ENCODE measurements at places on chromosomes 12 and 14.

GRCh38 chr12:116336542-116337065 is 59.1 kb upstream of the MED13L start:
- no peak for DNase-seq

- DNase-seq = no peak
These were observed 347.2 kb upstream of the DCN start for GRCh38 chr12:91529829-91530228.

- DNase-seq = no peak
These were observed 4.9 kb downstream of the SVOP start for GRCh38 chr12:109016016-109016415.

- no peak for DNase-seq
These were observed 37.5 kb upstream of the SLC2A3 start for GRCh38 chr12:7973457-7973825.

GRCh38 chr12:18703321-18703720 is 34.5 kb downstream of the PLCZ1 start:
- no peak for DNase-seq

DNA sequence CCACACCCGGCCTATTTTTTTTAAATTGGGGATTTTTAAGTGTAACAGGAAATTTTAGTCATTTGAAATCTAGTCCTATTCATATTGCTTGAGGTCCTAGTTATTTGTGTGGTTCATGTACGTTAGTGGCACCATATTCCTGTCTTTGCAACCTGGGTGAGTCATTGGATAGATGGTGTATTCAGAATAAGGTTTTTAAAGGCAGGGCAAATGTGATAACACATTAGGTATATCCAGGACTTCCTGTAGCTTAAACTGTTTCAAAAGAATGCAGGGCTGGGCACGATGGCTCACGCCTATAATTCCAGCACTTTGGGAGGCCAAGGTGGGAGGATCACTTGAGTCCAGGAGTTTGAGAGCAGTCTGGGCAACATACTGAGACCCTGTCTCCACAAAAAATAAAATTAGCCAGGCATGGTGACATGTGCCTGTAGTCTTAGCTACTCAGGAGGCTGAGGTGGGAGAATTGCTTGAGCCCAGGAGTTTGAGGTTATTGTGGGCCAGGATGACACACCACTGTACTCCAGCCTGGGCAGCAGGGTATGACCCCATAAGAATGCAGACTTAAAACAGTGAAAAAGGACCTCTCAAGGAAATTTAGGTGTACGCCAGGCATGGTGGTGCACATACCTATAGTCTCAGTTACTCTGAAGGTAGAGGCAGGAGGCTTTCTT is 8.1 kb downstream of the ATP6V0A2 start:
- no peak for DNase-seq

DNA sequence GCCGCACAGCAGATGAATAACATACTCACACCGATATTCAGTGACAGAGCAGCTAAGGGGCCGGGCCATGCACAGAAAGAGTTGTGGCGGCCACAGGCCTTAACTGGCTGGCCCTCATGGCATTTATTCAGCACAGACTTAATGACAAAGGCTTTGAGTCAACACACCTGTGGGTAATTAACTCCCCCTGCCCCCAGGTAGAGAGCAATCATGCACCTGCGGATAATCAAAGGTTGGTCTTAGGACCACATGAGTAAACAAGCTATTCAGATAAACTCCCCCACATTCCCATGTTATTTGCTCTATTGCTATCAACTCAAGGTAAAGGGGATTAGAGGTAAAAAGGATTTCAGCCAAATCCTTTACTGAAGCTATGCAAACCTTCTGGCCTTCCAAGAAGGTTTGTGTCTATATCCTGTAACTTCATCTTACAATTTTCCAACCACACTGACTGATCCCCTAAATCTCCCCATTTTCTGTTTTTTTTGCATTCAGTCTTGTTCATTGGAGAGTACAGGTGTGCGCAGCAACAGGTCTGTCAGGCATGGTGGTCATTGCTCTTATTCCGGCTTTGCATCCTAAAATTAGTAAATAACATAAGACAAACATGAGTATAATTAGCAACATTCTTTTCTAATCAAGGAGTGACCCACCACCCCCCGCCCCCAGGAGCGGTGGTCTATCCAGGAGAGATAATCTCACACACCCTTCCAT is 16.9 kb upstream of the BLTP3B start:
- no peak for DNase-seq

DNA sequence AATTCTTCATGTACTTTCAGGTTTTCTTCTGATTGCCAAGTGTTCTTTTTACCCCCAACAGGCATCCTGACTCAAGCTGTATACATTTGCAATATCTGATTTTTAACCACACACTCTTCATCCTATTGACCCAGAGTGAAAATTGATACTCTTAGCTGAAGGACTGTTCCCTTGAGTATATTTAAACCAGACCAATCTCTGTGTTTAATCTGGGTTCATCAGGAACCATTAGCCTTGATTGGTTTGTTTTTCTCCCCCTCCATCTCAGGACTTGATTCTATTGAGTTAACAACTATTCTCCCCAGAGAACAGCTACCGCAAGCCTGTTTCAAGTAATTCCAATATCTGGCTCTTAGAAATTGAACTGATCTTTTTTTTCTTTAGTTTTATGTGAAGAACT is 222.3 kb upstream of the NOVA1 start:
- no peak for DNase-seq

DNA sequence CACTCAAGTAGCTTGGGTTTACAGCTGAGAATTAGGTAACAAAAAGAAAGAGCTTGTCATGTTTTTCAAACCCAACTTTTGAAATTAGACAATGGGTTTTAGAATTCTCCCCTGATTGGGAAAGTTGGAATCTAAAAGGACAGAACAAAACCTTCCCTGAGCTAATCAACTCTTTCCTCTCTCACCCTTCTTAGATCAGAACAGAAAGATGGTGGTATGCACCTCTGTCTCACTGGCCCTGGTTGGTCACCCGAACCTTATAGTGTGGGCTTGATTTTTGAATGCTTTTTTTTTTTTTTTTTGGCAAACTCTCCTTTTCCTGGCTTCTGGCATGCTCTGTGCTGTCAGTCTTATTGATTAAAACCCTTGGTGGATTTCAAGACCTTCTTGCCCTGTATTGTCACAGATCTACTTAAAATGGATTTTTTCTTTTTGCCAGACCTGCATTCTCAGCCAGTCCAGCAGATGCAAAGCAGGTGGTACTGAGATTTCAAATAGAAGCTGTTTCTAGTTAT is 251.1 kb upstream of the RMST start:
- DNase-seq = no peak

DNA sequence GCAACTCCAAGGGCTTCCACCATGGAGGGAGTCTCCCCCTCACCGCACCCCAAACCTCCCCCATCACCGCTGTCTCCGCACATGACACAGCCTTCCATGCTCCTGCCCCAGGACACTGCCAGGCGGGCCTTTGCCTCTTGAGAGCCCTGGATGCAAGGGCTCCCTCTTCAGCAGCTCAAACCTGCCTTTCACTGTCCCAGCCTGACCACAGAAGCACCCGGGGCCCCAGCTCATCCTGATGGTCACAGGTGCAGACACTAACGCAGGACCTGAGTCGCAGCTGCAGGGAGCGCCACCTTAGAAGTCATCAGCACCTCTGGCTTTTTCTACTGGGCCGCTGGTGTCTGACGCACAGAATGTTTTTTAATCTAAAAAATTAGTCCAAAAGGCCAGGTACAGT is 54.0 kb downstream of the SYNE3 start:
- DNase-seq = no peak

- DNase-seq = peak; percentile 43
These were observed at the start of gene HOXC5 for GRCh38 chr12:54032627-54033100. HOXC5 (plus strand) TSS chr12:54033050; CDS start chr12:54033123, 73 bp downstream.

DNA sequence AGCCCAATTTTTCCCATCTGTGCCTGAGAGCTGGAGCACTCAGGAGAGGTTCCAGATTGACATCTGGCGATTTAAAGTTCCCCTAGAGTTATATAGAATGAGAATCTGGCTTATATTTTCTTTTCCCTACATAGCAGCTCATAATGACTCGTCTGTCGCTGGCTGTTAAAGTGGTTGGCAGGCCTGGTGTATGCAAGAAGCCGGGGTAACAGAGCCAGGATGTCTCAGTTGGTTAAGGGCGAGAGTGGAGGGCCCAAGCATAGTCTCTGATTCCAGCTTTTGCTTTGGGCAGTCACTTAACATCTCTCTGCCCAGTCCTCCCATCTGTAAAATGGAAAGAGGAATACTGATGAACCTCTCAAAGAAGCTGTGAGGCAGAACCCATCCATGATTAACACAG is 751.6 kb downstream of the NOVA1 start:
- no peak for DNase-seq

DNA sequence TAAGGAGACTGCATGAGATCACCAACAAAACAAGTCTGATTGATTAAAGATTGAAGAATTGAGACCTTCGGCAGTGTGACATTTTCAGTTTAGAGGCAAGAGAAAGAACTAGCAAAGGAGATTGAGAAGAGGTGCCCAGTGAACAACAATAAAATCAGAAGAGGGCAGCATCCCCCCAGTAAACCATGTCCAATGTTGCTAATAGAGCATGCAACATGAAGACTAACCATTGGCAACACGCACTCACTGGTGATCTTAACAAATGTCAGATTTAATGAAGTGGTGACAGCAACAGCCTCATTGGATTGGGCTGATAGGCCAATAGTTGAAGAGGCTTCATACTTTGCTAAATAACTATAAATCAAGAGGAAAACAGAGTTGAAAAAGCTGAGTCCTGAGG is 20.7 kb upstream of the TAS2R14 start:
- DNase-seq = no peak

GRCh38 chr12:83040339-83040738 is 353.6 kb downstream of the TMTC2 start:
- no peak for DNase-seq

DNA sequence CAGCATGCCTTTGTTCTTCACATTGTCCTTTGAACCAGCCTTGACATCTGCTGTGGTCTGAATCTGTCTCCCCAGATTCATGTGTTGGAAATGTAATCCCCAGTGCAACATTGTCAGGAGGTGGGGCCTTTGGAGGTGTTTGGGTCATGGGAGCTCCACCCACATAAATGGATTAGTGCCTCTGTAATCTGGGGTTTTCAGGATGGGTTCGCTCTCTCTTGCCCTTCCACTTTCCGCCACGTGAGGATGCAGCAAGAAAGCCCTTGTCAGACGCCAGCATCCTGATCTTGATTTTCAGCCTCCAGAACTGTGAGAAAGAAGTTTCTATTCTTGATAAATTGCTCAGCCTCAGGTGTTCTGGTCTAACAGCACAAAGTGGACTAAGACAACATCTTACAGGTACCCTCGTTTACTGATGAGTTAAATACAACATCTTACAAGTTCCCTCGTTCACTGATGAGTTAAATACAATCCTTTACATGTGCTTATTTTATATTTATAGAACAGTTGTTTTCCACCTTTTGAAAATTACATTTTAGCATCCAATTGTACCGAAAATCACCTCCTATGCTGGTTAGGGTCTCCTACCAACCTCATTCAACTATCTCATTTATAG is 54.4 kb upstream of the RIMBP2 start:
- DNase-seq = no peak

DNA sequence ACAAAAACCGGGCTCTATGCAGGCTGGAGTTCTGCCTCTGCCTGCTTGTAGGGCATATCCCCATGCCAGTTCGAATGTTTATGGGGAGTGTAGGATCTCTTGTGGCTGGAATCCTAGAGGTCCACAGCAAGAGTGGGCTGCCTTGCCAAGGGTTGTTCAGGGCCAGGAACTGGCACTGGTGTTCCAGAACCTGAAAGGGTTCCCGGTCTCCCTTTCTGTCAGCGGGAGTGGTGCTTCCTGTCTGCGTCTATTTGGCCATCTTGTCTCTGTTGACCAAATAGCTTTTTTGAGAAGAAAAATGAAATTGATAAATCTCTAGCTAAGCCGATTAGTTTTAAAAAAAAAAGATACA is 17.8 kb downstream of the OLR1 start:
- DNase-seq = no peak

- DNase-seq = no peak
These were observed 1.4 kb upstream of the RNF10 start for GRCh38 chr12:120532701-120533238.

DNA sequence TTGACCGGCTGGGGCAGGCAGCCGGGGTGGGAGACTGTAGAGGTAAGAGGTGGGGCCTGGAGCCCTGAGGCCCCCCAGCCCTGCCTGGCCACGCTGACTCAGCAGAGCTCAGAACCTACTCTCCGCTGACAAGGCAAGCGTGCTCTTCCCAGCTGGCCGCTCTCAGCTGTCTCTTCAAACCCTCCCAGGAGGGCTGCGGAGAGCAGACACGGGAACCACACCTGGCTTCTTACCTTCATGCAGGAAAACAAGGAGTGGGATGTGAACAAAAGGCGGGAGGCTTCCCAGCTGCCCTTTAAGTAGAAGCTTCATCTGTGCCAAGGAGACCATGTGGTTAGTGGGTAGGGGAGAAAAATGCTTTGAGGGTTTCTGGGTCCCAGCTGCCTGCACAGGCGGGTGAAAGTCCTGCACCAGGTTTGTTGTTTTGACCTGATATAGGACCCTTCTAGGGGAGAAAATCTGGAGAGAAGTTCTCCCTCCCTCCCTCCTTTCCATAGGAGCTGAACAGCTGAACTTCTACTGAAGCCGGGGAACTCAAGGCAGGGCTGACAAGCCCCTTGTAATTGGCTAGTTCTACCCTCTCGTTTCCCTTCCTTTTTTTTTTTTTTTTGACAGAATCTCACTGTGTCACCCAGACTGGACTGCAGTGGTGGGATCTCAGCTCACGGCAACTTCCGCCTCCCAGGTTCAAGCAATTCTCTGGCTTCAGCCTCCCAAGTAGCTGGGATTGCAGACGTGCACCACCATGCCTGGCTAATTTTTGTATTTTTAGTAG is 12.8 kb upstream of the TESC start:
- no peak for DNase-seq

DNA sequence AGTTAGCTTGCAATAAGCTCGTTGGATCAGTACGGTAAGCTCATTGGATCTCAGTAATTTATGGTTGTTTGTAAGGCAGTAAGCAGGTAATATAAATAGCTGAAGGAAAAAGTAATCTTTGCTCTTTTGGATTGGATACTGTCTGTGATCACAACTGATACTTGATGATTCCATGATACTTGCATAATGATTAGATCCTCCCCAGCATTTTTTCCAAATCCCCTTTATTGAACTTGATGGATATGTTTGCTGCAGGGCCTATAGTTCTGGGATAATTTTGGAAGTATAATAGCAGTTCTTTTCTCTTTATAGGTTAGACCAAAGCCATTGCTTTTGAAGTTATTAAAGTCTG is 5.2 kb downstream of the MDM2 start:
- no peak for DNase-seq

DNA sequence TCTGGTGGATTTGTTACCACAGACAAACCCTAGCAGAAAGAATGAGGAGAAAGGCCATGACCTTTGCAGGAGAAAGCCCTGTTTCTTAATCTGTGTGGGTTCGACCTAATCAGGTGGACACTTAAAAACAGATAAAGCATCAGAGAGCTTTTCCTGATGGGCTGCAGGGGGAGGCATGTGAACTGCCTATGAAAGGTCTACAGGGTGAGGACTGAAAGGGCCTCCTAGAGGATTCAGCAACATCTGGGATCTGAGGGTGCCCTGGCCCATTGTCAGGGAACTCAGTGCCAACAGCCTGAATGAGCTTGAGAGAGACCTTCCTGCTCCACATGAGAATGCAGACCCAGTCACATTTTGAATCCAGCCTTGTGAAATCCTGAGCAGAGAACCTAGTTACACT is 178.8 kb upstream of the DDHD1 start:
- no peak for DNase-seq

All from activated T-cell treated with anti-CD3 and anti-CD28 coated beads for 1 hour (primary cell).